ENCODE measurements at places on chromosomes 1 and 21.

DNA sequence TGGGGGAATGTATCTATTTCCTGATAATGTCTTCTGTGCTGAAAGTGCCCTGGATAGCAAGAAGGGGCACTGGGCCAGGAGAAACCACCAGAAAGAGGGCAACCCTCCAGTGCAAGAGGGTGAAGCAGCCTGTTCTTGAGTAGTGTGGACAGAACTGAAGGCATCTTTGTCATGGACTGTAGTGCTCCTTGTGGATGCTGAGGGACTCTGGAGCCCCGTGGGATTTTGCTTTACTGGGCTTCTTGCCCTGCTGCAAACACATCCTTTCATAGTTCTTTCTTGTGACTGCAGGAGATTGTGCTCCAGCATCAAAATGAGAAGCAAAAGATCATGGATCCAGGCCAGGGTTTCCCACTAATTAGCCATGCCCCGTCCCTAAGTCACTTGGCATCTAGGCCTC is 300.6 kb downstream of the ZNF326 start:
- DNase-seq, result no peak

DNA sequence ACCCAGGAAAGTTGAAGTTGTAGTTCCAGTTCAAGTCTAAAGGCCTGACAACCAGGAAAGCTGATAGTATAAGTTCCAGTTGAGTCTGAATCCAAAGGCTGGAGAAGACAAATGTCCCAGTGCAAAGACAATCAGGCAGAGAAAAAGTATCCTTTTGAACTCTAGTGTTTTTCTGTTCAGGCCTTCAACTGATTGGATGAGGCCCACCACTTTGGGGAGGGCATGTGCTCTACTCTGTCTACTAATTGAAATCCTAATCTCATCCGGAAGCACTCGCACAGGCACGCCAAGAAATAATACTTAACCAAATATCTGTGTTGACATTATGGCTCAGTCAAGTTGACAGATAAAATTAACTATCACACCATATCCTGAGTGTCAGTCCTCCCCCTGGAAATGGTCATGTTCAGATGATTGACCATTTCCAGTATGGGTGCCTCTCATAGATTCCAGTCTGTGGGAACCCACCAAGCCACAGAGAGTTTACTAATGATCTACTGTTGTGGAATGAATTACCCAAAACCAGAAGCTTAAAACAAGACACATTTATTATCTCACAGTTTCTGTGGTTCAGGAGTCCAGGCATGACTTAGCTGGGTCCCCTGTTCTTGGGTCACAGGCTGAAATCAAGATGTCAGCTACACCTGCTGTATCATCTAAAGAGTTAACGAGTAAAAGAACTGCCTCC is 296.3 kb upstream of the ZP4 start:
- DNase-seq, result no peak

DNA sequence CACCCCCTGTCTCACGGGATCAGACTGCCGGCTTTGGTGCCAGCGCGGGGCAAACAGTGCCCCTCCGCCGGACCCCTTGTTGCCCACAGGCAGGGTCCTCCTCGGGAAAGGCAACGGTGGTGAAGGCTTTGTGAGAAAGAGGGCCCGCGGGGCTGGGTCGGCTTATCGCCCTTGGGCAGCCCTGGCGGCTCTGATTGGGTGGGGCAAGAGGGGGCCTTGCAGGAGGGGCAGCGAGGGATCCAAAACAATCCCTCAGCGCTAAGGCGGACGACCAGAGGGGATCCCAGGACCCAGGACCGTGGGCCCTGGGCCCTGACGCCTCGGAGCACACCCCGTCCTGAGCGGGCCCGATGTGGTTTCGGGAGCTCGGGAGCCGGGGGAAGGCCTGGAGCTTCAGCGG is 3.9 kb upstream of the ZNF678 start:
- DNase-seq, result no peak

GRCh38 chr1:115924770-115925169 is 51.5 kb upstream of the SLC22A15 start:
- DNase-seq, result no peak

- no peak for DNase-seq
Measured at GRCh38 chr1:247459507-247459906, 1.6 kb upstream of the OR2B11 start.

- DNase-seq, result no peak
Measured at GRCh38 chr1:100051893-100052292, 80.8 kb downstream of the SASS6 start.

DNA sequence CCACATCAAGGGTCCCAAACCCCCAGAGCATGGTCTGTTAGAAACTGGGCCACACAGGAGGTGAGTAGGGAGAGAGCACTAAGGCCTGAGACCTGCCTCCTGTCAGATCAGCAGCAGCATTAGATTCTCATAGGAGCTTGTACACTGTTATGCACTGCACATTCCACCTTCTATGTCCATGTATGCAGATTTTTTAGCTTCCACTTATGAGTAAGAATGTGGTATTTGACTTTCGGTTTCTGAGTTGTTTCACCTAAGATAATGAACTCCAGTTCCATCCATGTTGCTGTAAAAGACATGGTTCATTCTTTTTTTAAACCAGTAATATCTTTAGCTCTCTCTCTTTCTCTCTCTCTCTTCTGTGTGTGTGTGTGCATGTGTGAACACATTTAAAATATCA is 663 bp upstream of the GBP6 start:
- no peak for DNase-seq

GRCh38 chr1:172041742-172042141 is 200.4 kb downstream of the DNM3 start:
- DNase-seq, result no peak

- no peak for DNase-seq
Measured at GRCh38 chr1:117178756-117179155, 32.0 kb downstream of the VTCN1 start.

DNA sequence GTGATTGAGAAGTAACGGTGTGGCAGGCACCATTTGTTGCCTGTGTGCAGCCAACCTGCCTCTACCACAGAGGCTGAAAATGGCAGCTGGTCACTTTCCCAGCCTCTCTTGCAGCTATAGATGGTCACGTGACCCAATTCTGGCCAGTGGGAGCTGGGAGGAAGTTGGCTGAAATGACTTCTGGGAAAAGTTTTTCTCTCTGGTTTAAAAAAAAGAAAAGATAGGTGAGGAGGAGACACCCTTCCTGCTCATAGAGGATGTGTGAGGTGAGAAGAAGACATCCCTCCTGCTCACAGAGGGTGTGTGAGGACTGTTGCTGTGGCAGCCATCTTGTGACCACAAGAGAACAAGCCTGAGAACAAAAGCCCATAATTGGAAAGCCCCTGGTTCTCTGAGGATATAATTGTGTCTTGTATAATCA is 122.8 kb downstream of the SYF2 start:
- no peak for DNase-seq

GRCh38 chr1:229094476-229095311 is 176.2 kb upstream of the RAB4A start:
- DNase-seq, result no peak

GRCh38 chr1:204296431-204296988 is 63.2 kb downstream of the PLEKHA6 start:
- DNase-seq, result no peak

- no peak for DNase-seq
Measured at GRCh38 chr1:246597340-246597739, 31.1 kb downstream of the CNST start.
